Inflammatory macrophage treated with lipopolysaccharide for 1 hour (primary cell): ENCODE measurements at places on chromosomes 11 and 22.

GRCh38 chr11:128616161-128616560, 28.8 kb upstream of the ETS1 start:
- no peak for DNase-seq

DNA sequence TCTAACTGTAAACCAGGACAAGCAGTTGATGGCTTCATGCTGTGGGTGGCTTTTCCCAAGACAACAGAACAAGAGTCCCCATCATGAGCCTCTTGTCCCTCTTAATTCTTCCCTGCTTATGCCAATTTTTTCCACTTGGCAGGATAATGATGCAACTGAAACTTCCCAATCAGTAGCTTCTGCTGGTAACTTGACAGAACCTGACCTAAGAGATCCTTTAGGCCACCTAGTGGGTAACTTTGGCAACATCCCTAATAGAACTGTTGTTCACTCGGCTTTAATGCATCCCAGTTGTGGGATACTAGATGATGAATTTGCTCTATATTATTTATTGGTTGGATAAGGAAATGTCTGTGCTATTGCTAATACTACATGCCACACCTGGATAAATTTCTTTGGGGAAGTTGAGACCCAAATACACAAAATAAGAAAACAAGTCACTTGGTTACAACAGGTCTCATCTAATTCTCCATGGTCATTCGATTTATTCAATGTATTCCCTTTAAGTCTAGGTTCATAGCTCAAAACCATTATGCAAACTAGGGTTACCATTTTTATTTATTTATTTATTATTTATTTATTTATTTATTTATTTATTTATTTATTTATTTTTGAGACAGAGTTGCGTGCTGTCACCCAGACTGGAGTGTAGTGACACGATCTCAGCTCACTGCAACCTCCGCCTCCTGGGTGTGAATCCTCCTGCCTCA, 41.4 kb upstream of the NFAM1 start:
- DNase-seq: peak; percentile 80

- DNase-seq: no peak
These were observed 81.2 kb upstream of the PRR5 start for GRCh38 chr22:44620841-44621257.

DNA sequence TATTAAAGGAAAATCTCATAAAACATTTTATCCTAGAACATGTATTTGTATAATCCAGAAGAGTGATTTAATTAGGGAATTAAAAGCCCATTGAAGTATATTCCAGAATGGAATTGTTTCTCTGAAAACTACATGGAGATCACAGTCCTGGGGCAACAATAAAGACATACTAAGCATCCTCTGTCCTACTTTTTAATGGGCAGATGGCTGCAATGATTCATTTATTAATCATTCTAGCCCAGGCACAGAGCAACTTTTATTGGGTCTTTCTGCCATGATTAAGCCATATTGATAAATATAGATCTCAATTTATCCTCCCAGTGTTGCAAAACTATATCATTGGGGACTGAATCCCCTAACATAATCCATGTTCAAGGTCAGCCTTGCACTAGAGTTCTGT, 22.0 kb downstream of the FAM181B start:
- no peak for DNase-seq

- DNase-seq: no peak
These were observed 48.6 kb upstream of the CD82 start for GRCh38 chr11:44516688-44517507.

GRCh38 chr11:64923151-64923661, 1.3 kb upstream of the PPP2R5B start:
- DNase-seq: no peak

DNA sequence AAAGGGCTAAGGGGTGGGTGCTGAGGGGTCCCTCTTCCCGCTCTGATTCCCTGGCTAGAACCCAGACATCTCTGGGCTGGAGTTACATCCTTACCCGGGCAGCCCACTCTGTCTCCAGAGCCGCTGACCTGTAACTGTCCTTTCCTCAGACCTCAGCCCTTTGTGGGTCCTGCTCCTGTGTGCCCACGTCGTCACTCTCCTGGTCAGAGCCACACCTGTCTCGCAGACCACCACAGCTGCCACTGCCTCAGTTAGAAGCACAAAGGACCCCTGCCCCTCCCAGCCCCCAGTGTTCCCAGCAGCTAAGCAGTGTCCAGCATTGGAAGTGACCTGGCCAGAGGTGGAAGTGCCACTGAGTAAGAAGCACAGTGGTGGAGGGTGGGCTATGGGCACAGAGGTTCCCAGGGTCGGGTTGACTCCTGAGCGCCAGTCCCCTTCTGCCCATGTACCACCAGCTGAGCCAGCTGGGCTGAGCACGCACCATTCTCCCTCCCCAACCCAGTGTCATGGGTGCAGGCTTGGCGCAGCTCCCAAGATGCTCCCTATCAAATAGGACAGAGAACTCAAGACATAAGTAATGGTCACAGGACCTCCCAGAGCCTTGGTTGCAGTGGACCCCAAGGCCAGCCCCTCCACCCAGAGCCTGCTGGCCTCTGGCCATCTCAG, 1.6 kb downstream of the IL18BP start:
- no peak for DNase-seq

DNA sequence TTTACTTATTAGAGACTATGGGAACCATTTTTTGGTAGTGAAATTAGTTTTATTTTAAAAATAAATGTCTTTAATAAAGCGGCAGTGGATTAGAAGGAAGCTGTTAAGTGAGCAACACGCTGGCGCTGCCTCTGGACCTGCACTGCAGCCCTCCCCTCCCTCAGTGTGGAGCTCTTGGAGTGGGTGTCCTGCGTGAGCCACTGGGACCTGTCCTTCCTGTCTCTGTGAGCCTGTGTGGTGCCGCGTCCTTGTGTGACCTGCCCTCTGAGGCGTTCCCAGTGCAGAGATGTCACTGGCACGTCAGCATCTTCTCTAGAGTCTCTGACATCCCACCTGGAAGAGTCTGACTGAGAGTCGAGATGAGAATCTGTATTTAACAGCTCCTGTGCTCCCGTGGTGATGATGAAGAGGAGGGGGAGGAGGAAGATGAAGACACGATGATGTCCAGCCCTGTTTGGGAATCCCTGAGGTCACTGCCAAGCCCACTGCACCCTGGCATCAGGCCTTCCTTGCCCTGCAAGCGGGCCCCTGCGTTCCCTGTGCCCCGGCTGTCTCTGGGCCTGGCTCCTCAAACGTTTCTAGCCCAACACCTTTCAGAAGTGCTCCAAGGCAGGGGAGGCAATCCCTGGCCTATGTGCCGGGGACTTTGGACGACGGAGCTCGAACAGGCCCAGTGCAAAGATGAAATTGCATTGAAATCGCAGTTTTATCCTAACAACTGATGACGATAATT, 271.8 kb downstream of the TBC1D22A start:
- DNase-seq: no peak

GRCh38 chr11:115939104-115939730, 435.0 kb upstream of the CADM1 start:
- no peak for DNase-seq

DNA sequence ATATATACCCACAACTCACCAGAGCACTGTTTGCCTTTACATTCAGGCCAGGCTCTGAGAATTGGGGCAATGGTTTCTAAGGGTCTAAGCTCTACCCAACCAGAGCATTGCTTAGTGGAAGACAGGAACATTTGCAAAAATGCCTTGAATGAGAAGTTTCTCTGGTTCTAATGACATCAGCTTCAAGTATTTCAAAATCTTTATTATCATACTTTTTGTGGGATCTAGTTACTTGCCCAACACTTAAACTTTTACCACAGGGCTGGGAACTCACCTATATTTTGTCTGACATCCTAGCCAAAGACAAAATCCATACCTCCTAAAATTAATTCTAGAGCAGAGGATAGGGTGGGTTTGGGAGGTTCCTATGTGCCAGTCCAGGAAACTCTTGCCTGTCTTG, 51.5 kb downstream of the INSC start:
- no peak for DNase-seq

- no peak for DNase-seq
These were observed 79.9 kb upstream of the RAB1B start for GRCh38 chr11:66188580-66188979.

- DNase-seq: no peak
These were observed 87.7 kb upstream of the ALX4 start for GRCh38 chr11:44397586-44398178.

GRCh38 chr11:128488471-128488870, 98.9 kb downstream of the ETS1 start:
- no peak for DNase-seq

GRCh38 chr11:61742391-61742790, 10.0 kb upstream of the MYRF start:
- DNase-seq: peak; percentile 85

GRCh38 chr11:2589538-2589934, 110.3 kb downstream of the KCNQ1OT1 start:
- DNase-seq: no peak
